AG08395 (cell line): ENCODE measurements at places on chromosomes 1 and 21.

GRCh38 chr1:208538587-208538986 lies 294.4 kb upstream of the PLXNA2 start:
- no peak for DNase-seq

- DNase-seq: no peak
Observed at GRCh38 chr1:17926906-17927305, 171.8 kb downstream of the ACTL8 start.

DNA sequence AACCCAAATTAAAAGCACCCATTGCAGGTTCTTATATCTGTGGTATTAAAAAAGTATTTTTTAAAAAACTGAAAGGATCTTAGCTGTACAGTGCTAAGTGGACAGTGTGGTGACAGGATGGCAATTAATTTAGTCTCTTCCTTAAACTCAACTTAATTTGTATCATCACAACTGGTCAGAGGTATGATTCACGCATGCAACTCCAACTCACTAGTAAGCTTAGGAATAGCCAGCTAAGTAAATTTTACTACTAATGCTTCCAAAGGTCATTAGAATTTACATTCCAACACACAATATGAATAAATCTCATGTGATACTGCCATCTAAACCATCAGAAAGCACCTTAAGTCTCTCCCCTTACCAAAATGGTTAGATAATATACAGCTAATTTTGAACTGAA lies 35.4 kb downstream of the ENAH start:
- no peak for DNase-seq

GRCh38 chr21:45836268-45836655 lies 145.3 kb upstream of the COL6A1 start:
- DNase-seq: peak; percentile 76

DNA sequence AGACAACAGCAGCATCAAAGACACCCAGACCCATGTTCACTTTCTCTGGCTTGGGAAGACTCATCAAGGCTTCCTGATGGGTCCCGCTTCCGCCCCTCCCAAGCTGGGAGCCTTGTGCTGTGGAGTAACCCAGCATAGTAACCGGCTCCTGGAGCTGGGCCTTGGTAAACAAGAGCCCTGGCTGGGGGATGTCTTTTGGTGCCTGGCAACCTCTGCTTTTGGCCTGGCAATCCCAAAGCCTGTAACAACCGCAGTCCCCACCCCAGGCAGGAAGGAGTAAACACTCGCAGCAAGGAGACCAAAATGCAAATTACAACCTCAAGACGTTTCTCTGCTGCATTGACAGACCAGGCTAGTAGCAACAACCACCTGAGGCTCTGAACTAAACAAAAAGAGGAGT lies 16.9 kb upstream of the THRAP3 start:
- DNase-seq: peak; percentile 34

GRCh38 chr21:40165773-40166070 lies 298.5 kb downstream of the PCP4 start:
- no peak for DNase-seq

- DNase-seq: no peak
Observed at GRCh38 chr1:229223498-229223897, 47.4 kb upstream of the RAB4A start.
